Left colon (tissue), 2 donors: ENCODE measurements at places on chromosomes 16 and 17. TPM values are rescaled to one million over a fixed set of nuclear protein-coding genes. Genes with fewer than 3 reads are reported as not detected.

- no peak for DNase-seq
These were observed 14.9 kb downstream of the GPRC5C start for GRCh38 chr17:74446551-74447500.

DNA sequence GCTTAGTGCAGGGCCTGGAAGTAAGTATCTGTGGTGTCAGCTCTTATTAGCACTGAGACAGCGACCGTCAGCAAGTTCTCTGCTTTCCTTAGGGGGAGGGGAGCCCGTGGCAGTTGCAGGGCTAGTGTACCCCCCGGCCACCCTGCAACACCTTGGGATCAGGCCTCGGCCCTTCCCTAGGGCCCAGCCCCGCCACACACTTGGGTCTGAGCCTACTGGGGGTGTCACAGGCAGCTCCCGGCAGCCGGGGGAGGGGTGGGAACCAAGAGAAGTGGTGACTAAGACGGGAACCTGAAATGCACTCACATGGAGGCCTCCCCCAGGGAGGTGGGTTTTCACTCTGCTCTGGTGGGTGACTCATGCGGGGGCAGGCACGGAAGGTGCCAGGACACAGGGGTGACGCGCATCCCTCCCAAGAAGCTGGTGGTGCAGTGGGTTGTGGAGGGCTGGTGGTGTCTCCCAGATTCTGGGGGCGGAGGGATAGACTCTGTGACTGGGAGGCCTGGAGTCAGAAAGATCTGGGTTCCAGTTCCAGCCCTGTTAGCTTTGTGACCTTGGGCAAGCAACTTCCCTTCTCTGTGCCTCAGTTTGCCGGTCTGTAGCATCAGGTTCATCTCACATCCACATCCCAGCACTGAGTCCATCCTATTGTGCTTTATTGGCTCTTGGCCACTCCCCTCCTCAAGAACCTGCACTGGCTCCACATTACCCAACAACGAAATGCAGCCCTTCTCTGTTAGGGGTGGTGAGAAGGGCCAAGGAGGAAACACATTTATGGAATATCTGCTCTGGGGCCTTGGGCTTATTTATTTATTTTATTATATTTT lies 44.5 kb downstream of the LAT start:
- no peak for DNase-seq

GRCh38 chr17:62163847-62164246 lies 98.8 kb upstream of the MED13 start:
- peak; percentile 82 for DNase-seq

DNA sequence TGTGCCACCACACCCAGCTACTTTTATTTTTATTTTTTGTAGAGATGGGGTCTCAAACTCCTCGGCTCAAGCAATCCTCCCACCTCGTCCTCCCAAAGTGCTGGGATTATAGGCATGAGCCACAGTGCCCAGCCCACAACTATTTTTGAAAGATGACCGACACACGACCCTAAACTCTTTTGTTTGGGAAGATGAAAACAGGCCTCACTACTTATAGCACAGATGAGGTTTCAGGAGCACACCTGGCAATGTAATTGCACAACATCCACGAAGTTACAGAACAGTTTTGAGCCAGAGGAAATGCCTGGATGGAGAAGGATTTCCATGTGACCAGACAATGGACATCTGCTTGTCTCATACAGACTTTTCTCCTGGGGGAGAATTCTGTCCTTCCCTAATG lies 43.4 kb upstream of the PRSS54 start:
- no peak for DNase-seq

- peak; percentile 62 for DNase-seq
These were observed 45.6 kb downstream of the ERN1 start for GRCh38 chr17:64084086-64084939.

- DNase-seq = no peak
These were observed 870.2 kb upstream of the GOT2 start for GRCh38 chr16:59604354-59604753.

DNA sequence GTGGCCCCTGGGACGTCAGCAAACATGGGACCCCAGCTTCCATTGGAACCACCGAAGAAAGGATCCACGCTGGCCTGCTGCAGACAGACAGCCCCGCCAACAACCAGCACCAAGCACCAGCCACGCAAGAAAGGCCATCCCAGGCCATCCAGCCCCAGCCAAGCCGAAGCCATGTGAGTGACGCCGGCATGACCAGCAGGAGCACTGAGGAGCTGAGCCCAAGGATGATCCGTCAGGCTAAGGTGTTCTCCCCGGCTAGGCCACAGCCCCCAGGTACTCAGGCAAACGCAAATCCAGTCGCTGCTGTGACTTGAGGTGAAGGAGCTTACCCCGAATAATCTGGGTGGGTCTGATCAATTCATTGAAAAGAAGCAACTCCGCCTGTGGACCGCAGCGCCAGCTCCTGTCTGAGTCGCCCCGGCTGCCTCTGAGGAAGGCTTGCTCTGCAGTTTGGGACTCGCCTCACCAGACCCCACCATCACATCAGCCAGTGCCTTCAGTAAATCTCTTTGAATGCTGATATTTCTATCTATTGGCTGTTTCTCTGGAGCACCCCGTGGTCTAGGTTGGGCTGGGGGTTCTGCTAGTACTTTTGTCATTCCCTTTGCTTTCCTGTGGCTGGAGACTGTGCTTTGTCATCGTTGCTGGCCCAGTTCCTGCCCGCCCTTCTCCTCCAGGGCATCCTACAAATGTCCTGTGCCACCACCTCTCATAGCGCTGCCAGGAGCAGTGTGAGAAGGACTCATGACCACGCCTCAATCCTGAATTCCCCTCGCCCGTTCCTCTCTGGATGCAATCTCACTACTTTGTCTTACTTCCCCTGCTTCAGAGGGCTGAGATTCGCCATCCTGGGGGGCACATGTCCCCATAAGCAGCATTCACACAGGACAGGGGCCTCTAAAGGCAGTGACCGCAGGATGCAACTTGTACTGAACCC lies 8.1 kb upstream of the CBX2 start:
- DNase-seq = no peak

DNA sequence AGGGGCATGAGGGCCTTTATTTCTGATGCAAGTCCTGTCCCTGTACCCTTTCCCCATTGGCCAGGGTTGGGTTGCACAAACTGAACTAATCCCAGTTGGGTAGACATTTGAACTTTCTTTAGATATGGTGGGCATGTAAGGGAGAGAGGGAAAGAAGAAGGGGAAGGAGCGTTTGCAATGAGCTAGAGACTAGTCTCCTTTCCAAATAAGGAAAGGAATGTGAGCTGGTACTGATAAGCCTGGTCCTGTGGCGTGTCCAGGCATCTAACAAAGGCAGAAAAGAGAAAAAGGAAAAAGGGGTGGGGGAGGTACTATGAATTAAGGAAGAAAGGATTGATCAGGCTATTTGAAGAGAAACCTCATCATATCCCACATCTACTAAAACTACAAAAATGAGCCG lies 20.3 kb downstream of the CHMP6 start:
- no peak for DNase-seq

GRCh38 chr17:27558842-27559505 lies 72.0 kb upstream of the LGALS9 start:
- peak; percentile 60 for DNase-seq

- no peak for DNase-seq
These were observed 32.2 kb downstream of the APPBP2 start for GRCh38 chr17:60493847-60494321.

GRCh38 chr16:79100447-79100846 lies 500.1 kb downstream of the MAF start:
- no peak for DNase-seq

- no peak for DNase-seq
These were observed 54.5 kb downstream of the NACA2 start for GRCh38 chr17:61536422-61536955.

GRCh38 chr17:5354310-5354709 lies 65.2 kb downstream of the NUP88 start:
- DNase-seq = no peak

- peak; percentile 41 for DNase-seq
These were observed 36.2 kb downstream of the RGS9 start for GRCh38 chr17:65173284-65173793.

DNA sequence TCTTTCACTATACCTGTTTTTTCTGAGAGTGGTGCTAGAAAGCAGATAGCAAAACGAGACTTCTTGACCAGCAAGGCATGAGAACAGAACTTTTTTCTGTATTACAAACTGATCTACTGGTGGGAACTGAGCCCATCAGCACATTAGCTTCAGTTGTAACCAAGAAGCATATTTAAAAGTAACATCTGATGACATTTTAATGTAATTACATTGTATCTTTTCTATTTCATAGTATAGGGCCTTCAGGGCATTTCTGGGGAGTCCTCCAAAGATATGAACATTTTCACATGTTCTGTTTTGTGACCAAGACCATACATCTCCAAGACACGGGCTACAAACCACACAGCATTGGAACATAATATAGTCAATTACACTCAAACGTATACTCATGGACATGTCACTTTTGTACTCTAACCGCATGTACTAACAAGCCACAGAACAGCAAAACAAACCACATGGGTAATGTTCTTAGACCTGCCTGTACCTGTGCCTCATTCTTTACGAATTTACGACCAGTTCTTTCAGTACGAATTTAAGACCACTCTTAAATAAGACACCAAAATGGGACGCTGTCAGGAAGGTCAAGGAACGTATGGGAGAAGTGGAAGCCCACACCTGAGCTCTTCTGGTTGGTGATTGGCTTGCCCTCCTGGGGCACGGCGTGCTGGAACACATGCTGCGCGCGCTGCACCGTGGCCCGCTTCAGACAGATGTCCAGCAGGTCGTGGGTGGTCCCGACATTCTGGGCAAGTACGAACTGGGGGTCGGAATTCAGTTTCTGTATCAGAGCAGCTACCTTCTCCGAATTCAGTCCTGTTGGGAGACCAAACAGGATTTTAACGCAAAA lies 825 bp downstream of the BLMH start:
- DNase-seq = peak; percentile 65

DNA sequence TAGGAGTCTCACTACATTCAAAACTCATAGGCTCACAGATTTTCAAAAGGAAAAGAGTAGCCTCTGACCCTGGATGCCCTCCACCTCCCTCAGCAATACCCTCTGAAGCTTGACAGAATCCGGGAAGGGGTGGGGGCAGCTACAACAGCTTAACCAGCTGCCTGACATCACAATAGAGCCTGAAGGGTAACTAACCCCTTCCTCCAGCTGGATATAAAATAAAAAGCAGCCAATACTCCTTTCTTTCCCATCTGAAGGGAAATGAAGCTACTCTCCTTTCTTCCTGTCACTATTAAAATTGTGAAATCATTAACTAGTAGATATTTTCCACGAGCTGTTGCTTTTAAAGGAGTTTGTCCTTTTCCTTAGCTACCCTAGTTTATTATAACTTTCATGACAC lies 24.0 kb downstream of the USP31 start:
- no peak for DNase-seq

DNA sequence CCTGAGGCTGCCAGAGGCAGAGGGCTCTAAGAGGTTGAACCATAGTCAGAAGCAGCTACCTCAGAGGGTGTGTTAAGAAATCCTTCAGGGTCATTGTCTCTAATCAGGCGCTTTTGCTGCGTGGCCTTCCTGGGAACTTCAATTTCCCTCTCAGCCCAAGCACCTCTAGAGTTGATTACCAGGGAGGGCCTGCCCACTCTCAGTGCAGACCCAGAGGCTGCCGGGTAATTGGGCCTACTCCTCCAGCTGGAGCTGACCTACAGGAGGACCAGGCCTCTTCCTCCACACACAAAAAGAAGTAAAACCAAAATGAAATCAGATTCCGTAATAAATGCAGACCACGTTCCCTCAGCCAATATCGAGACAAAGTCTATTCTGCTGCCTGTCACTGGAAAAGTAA lies 305.0 kb upstream of the CCL2 start:
- DNase-seq = no peak

DNA sequence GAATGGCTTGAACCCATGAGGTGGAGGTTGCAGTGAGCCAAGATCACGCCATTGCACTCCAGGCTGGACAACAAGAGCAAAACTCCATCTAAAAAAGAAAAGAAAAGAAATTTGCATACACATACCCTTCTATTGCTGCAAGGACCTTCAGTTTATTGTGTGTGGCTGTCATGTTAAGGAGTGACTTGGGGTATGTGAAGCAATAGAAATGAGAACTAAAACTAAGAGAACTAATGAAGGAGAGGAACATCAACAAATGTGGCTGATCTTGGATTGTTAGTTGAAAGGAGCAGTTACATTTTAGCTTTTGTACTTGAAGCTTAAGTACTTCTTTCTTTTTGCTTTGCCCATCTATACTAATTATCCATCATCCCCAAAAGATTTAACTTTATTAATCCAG lies 12.7 kb upstream of the NSRP1 start:
- no peak for DNase-seq

DNA sequence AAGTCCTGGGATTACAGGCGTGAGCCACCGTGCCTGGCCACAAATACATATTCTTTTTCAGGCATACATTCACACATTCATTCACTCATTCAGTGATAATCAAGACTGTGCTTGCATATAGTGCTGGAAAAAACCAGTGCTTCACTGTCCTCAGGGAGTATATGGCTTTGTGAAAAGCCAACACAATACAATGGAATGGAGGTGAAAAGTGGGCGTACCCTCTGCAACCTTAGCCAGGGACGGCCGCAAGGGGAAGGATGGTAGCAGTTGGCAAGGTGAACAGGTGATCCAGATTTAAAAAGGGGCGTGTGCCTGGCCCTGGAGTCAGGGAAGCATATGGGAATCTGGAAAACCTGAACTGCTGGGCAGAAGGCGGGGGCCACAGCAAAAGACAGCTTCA lies 18.1 kb upstream of the GAN start:
- no peak for DNase-seq

DNA sequence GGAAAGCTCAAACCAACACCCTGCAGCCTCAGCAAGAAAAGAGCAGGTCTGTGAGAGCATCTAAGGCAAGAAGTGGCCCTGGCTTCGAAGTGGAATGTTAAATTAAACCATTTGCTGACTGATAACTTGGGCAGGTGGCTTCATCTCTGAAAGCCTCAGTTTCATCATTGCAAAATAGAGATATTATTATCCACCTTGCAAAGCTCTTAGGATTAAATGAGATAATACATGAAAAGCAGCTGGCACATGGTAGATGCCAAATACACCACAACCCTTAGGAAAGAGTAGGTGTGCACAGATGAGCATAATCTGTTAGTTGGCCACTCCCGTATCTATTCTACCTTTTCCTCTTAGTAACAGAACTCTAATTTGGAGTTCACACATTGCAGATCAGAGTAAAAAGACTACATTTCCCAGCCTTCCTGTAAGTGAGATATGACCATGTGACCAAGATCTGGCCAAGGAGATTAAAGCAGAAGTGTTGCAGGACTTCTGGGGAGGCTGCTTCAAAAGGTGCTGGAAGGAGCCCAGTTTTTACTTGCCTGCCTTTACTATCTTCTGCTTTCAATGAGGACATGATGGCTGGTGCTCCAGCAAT lies 288.7 kb downstream of the SOX9 start:
- DNase-seq = no peak

Gene OVCA2
- 39.2 TPM for total RNA-seq

Gene CLEC18B
- 3.4 TPM for total RNA-seq

Gene ZG16
- total RNA-seq = 1,315 TPM

Gene SPATA32
- total RNA-seq = not detected

Gene ZMYND15
- total RNA-seq = 1.1 TPM

Gene CRHR1
- total RNA-seq = not detected

Gene TEKT1
- total RNA-seq = not detected

Gene SLFN11
- 7.7 TPM for total RNA-seq

Gene ABCC3
- total RNA-seq = 251 TPM

Gene NPIPB13
- total RNA-seq = 21.1 TPM

Gene DNAAF8
- total RNA-seq = 0.67 TPM

Gene TP53TG3D
- total RNA-seq = not detected
